Right forelimb (tissue), 1 donor: ENCODE measurements at places on chromosomes 13 and 19.

- no peak for DNase-seq
Observed at GRCh38 chr19:7833225-7834099, 3.4 kb downstream of the EVI5L start.

DNA sequence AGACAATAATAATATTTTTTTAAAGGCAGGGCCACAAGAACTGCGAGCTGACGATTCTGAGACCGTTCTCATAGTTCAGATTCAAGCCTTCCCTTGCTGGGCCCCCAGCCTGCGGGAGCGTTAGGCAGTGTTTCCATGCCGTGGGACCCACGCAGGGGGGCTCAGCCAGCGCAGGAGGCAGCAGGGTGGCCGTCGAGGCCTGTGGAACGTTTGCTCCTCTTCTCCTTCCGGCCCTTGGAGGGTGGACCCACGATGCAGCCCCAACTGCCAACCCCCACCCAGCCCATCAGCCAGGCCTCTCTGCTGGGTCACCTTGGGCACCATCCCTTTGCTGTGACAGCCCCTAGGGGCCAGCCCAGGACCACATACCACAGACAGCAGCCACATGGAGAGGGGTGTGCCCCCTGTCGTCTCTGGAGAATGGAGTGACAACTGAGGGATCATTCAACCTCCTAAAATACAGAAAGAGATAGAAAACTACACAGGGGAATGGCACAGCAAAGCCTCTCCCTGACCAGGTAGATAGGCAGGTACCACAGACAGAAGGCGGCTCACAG lies 46.8 kb downstream of the PDCD5 start:
- DNase-seq, result no peak

DNA sequence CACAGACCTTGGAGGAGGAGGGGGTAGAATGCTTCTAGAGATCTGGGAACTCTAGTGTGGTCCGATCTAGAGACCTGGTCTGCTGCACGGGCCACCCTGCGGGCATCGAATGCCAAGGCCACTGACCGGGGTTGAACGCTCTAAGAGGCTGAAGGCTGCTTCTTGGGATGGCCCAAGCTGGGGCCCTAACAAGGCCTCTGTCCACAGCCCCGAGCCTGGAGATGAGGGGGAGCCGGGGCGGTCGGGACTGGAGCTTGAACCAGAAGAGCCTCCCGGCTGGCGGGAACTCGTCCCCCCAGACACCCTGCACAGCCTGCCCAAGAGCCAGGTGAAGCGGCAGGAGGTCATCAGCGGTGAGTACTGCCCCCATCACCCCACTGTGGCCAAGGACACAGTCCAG lies 15.3 kb downstream of the ARHGEF1 start:
- no peak for DNase-seq

DNA sequence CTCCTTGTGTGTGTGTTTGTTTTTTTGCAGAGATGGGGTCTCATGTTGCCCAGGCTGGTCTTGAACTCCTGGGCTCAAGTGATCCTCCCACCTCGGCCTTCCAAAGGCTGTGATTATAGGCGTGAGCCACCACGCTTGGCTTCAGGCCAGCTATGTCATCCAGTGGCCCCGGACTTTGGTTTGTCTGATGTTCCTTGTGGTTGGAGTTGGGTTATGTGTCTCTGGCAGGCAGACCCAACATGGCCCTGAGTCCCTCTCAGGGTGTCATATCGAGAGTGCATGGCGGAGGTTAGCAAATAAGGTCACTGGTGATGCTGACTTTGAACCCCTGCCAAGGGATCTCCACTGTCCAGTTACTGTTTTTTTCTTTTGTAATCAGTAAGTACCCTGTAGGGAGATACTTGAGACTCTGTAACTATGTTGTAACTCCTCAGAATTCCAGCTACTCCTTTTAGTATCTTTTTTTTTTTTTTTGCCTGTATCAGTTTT lies 37.3 kb downstream of the SMARCA4 start:
- no peak for DNase-seq

DNA sequence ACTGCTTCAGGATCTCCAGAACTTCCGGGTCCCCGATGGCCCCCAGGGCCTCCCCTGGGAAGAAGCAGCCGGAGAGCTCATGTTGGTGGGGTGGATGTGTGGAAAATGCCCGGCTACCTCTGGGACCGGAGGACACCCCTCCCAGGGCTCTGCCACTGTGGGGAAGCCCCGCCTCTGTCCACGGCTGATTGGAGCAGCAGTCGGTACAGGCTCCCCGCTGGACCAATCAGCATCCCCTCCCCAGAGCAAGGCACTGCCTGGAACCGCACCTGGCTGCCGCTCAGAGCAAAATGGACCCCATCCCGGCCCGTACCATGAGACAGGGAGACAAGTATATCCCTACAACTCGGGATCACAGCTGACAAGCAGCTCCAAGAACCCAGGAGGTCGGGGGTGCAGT lies 6.4 kb downstream of the DOHH start:
- no peak for DNase-seq

DNA sequence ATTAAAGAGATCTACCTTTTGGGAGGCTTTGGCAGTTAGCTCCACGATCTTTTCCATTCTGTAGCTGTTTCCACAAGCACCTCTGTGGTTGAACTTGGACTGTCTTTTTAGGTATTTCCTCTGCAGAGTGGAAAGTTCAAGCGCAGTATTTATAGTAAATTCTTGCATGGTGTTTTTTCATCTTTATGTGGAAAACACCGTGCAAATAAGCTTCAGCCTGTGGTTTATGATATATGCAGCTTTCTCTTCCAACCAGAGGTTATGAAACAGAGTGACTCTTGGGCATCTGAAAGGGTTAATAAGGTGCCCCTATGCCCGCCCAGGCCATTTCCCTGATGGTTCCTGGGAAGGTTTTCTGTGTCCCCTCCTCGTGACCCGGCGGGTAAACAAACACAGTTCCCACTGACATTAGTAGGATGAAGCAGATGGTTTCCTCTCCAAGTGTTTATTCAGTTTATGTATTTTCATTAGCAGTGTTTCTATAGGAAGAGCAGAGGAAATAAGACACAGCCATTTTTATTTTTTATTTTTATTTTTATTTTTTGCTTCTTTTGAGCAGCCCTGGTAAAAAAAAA lies 39.7 kb upstream of the RNF113B start:
- DNase-seq, result no peak

DNA sequence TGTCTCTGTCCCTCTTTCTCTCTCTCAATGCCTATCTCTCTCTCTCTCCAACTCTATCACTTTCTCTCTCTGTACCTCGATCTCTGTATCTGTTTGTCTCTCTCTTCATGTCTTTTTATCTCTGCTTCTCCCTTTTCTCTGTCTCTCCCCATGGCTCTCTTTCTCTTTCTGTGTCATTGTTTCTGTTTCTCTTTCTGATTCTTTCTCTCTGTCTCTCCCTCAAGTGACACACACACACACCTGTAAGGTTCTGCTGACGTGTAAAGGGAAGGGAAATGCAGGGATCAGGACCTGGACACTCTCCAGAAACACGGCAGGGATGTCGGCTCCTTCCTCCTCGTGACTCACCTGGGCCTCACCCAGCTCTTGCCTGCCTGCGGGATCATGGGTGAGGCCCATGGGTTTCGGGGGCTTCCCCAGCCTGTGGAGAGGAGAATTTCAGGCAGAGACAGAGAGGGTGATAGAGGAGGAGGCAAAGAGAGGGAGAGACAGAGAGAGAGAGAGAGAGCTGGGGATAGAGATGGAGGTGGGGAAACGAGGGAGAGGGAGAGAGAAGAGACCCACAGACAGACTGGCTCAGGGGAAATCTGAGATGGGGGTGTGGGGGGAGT lies 5.4 kb upstream of the PLAUR start:
- no peak for DNase-seq

- peak; percentile 52 for DNase-seq
Observed at GRCh38 chr13:24540236-24541126, 27.9 kb upstream of the PARP4 start.

DNA sequence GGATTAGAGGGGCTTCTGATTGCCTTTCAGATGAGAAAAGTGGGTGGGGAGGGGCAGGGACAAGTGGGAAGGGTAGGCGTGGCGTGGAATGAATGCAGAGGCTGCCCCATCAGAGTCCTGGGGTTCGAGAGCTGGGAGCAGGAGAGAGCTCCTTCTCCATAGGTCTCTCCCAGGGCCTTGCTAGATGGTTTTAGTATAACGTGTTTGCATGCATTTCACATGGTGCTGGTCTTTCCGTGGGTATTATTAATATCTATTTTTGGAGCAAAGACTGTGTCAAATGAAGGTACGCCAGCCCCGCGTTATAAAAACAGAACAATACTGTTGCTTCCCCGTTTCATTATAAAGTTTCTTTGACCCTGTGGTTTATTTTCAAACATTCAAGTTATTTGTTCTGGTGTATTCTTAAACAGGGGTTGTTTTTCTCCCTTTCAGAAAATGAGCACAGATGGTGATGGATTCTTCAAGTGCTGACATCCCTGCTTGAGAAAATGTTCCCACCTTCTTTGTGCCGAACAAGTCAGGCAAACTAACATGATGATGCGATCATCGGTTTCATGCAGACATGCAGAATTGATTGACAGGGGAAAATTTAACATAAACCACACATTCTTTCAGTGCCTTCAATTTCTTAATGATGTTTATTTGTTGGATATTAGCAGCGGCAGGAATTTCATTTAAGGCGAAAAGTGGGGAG lies 62.1 kb upstream of the ZNF536 start:
- no peak for DNase-seq

DNA sequence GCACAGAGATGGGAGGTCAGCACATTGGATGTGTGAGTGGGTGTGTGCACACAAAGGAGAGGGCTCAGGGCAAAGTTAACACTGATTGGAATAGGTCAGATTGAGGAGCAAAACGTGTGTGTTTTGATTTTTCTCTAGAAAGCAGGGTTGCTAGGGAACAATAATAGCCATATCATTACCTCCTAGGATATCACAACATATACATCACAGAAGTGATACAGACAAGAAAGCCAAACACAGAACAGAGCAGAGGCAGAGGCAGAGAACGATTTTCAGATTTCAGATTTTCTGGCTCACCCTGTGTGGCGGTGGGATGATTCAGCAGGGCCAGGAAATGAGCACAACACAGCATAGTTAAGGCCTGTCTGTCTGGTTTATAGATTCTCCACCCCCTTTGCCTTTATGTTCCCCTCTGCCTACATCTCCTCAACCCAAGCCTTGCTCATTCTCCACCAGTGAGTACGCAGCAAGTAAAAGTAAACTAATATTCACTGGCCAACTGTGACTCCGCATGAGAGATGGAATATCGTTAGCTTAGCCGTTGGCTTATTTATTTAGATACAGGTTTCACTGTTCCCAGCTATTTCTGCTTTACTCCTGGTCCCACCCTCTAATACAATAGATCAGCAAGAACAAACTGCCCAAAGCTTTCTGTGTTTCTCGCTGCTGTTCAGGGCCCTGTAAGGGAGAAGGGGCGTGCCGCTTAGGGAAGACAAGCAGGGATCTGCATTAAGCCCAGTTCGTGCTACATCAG lies 182.7 kb upstream of the TSC22D1 start:
- DNase-seq, result no peak

- no peak for DNase-seq
Observed at GRCh38 chr19:45304141-45304926, 18.3 kb downstream of the CKM start.
